ENCODE measurements at places on chromosomes 13 and 19.

GRCh38 chr19:5194641-5195040, 146.0 kb downstream of the PTPRS start:
- no peak for DNase-seq

DNA sequence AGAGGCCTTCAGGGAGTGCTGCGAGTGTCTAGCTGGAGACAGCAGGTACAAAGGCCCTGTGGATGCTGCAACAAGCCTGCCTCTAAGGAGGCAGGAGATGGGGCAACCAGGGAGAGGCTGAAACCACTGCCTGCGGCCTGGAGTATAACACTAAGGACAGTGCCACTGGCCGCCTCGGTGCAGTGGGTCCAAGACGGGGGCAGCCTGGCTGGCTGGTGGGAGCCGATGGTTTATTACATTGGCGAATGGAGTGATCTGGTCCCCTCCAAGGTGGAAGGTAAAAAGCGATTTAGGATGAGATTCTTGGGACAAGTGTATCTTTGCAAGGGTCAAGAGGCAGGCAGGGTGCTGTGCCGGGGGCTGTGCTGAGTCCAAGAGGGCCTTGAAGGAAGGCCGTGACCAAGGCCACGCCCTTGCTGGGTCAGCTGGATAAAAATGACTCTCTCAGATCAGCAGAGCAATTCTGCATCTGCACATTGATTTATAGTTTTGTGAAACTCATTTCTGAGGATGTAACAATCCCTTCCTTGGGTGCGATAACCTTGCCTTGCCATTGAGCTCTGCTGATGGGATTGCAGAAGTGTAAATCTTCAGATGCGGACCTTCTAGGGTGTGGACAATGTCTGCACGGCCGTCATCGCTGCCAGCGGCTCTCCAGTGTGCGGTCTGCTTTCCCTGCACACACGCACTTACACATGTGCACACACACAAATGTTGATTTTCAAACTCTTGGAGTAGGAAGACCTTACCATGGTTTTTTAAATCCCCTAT, 6.0 kb downstream of the TMEM255B start:
- no peak for DNase-seq

DNA sequence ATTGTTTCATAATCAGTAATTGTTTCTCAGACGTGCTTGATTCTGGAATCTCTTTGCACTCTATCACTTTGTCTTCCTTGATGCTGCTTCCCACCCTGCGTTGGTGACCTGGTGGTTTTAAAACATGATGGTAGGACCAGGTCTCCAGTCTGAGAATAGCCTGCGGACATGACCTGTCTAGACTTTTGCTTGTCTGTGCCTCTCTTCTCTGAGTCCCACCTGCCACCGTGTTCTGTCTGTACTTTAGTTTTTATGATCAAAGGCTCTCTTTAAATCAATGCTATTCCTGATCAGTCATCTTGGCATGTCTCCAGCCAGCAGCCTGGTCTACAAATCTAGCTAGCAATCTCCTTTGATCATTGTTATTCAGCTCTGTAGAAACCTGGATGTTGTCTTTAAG, 933.9 kb downstream of the DIAPH3 start:
- DNase-seq, result no peak

GRCh38 chr13:110308656-110309359, 1.7 kb downstream of the COL4A2 start:
- no peak for DNase-seq

DNA sequence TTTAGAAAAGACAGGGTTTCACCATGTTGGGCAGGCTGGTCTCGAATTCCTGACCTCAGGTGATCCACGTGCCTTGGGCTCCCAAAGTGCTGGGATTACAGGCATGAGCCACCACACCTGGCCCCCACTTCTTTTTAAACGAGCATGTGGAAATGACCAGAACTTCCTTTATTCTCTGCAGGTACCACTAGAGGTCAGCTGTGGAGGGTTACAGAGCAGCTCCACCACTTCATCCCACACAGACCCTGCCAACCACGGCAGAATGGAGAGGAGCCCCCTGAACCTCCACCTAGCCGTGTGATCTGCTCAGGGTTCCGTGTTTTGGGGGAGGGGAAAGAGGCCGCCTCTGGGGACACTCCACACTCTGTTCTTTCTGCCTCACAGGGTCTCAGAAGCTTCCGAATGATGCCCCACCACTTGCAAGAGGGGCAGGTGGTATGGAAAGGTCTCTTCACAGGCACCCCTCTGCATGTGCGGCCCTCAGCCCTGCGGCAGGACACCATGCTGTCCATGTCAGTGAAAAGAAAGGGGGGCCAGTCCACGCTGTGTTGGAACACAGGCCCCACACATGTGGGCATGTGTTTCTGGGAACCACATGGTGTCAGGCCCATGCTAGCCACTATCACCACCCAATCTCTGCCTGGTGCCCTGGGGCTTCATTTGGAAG, 465.0 kb downstream of the TSHZ3 start:
- no peak for DNase-seq

DNA sequence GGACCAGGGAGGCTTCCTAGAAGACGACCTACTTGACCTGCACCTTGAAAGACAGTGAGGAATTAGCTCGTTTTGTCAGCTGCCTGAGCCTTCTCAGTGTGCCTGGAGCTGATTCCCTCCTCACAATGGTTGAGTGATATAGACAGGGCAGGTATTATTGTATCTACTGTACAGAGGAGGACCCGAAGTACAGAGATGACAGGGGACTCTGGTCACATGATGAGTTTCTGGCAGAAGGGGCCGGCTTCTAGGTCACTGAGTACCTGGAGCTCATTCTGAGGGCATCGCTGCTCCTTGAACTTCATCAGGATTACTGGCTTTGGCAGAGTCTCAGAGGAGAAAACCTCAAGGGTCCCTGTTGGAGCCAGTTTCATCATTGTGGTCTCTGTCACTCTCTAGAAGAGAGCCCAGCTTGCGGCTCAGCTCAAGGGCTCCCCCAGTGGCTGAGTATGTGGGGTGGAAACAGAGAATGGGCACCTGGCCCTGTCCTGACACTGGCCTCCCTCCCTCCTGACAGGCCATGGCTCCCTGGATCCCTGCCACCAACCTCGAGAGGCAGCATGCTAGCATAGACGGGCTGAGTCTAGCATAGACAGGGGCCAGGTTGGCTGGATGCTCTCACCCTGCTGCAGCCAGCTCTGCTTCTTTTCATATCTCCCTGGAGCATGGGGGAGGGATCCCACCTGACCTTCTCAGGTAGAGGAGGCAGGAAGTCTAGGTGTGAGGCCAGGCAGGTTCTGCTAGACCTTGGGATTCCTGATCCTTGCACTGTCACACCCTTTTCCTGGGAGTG, 38.7 kb downstream of the NFIX start:
- no peak for DNase-seq

DNA sequence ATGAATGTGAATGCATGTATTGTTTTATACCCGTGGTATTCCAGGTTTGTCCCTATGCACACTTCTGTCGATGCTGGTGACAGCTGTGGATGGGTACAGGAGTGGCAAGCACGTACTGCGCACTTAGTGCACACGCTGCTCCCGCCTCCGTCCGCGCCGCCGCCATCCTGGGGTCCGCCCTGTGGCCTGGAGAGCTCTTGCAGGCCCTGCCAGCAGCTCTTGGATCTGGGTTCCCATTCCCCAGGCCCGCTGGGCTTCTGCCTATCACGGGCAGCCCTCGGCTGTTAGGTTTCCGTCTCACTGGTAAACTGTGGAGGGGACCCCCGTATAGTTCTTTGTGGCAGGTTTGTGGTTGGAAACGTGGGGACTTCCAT, 4.0 kb downstream of the GNA11 start:
- DNase-seq, result no peak

DNA sequence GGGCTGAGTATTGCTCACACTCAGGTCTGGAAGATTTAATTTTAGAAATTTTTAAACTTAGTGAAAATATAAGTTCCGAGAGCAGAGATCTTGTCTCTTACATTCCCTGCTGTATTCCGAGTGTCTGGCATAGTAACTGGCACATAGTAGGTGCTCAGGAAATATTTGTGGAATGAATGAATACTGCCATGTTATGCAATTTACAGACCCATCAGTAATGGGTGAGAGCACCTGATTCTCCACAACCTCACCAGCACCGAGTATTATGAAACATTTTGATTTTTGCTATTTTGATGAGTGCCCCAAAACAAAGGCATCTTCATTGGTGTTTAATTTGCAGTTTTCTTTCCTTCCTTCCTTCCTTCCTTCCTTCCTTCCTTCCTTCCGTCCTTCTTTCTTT, 15.8 kb upstream of the CLASRP start:
- DNase-seq, result no peak

- no peak for DNase-seq
These were observed 423.1 kb downstream of the FGF14 start for GRCh38 chr13:101978552-101979315.

DNA sequence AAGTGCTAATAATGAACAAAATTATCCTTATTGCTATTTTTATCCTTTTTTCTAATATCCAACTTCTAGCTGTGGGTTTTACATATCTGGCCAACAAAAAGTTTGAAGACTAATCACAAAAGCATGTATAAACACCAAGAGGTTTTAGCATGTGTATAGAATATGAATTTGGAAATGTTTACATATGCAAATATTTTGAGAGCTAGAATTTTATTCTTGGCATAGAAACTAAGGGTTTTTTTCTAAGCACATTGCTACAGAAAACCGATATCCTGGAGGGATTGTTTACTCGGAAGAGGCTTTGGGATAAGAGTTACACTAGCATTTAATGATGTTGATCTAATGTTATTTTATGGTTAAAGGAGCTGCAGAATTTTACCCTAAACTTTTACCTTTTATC, 392.1 kb downstream of the EFNB2 start:
- DNase-seq, result no peak

GRCh38 chr19:30498707-30499106, 126.5 kb downstream of the ZNF536 start:
- DNase-seq, result no peak

- DNase-seq, result no peak
These were observed 223.7 kb downstream of the TBC1D4 start for GRCh38 chr13:75258159-75258782.

- DNase-seq, result no peak
These were observed 165.4 kb downstream of the KATNAL1 start for GRCh38 chr13:30141775-30142485.

DNA sequence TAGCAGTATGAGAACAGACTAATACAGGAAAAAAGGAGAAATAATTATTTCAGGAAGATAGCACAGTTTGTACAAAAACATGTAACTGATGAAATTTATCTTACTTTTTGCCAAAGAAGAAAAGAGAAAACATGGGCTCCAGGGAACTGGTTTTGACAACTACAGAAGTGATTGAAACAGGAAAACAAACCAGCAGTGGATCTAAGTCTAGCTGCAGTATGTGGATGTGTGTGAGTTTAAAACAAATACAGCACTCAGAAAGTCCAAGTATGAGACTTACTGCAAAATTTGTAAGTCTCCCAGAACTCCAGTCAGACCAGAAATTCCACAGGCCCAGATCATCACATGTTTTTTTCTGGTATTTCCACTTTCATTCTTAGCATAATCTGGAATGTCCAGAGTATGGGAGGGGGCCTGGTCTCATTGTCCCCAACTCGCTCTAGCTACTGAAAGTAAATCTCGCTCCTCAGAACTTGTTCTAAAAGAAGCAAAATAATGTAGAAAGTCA, 259.5 kb downstream of the NHLRC3 start:
- no peak for DNase-seq

GRCh38 chr13:98842858-98843481, 90.5 kb upstream of the SLC15A1 start:
- DNase-seq, result peak; percentile 38

GRCh38 chr19:43433689-43434088, 19.0 kb downstream of the TEX101 start:
- no peak for DNase-seq

DNA sequence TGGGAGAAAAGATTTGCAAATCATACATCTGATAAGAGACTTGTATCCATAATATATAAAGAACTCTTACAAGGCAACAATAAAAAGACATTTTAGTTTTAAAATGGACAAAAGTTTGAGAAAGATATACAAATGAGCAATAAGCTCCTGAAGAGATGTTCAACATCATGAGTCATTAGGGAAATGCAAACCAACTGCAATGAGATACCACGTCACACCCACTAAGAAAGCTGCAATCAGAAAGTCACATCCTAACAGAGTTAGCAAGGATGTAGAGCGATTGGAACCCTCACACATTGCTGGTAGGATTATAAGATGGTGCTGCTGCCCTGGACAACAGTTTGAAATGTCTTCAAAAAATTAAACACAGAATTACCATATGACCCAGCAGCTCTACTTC, 50.3 kb downstream of the GSX1 start:
- no peak for DNase-seq

DNA sequence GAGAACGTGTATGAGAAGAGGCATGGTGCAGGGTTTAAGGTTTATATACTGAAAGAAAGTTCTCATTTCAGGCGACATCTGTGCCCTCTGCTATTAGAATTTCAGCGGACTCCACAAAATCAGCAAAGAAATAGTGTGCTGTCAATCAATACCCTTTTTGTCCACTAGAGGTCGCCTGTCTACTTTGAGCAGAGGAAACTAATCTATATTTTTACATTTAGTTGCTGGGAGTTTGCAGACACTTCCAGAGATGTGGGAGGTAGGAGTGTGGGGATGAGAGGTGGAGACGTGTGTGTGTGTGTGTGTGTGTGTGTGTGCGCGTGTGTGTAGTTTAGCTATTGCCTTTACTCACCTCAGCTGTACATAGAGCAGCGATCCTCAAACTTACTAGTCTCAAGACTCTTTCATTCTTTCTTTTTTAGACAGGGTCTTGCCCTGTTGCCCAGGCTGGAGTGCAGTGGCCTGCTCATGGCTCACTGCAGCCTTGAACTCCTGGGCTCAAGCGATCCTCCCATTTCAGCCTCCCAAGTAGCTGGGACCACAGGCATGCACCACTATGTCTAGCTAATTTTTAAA, 9.7 kb downstream of the INAFM1 start:
- no peak for DNase-seq

DNA sequence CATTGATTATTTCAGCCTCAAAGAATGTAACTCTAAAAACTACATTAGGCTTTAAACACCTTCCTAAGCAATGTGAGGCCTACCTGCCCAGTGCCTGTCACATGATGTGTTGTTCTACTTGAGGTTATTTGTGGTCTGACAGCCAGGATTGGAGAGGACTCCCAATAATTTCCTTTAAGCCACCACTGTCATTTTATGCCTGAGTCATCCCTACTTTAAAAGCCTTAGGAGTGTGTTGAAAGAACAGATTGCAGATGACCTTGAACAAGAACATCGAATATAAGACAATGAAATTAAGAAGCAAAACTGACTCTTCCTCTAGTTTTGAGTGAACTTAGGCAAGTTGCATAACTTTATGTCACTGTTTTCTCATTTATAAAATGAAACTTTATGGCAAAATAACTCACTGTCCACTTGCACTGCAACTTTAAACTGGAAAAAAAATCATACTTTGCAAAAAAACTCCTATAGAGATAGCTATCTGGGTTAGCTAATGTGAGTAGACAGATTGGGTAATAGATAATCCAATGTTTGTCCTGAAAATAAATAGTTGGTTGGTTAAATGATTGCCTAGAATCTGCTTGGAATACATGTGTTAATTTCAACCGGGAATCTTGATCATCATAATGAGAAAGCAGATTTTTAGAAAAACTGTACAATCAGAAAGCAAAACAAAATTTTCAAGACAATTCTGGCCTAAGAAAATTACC, 361.2 kb downstream of the SUCLA2 start:
- no peak for DNase-seq

- DNase-seq, result no peak
These were observed 146.5 kb upstream of the ARGLU1 start for GRCh38 chr13:106714271-106714982.

GRCh38 chr13:42409075-42409474, 137.1 kb downstream of the AKAP11 start:
- no peak for DNase-seq

Data from frontal cortex (tissue), 4 donors.